SHP77 treated with DMSO at 0.1 percent for 48 hours (cell line): ENCODE measurements at places on chromosomes 7 and 10.
A peak's percentile ranks its signal among the peaks of the same experiment; 100 is the strongest.

GRCh38 chr10:126732308-126732707, 61.8 kb upstream of the C10orf90 start:
- DNase-seq, result no peak

DNA sequence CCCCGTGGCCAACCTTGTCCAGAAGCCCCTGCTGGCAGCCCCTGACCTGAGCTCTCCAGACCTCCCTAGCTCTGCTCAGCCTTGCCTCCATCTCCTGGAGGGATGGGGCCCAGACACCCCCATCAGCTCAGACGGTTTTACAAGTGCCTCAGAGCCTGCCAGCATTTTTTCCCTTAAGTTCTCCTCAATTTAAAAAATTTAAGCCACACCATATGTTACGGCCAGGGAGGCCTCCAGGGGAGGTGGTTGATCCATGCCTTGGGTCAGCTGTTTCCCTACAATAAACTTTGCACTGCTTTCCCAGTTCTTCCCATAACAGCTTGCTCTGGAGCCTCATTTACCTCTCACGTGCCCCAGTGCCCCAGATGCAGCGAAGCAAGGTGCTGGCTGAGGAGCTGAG, 143.5 kb downstream of the RGS10 start:
- no peak for DNase-seq

- no peak for DNase-seq
Measured at GRCh38 chr10:15262036-15262713, 93.7 kb upstream of the NMT2 start.

- no peak for DNase-seq
Measured at GRCh38 chr7:123662293-123662692, 6.6 kb downstream of the LMOD2 start.

GRCh38 chr7:3412871-3413270, 111.8 kb downstream of the SDK1 start:
- no peak for DNase-seq

DNA sequence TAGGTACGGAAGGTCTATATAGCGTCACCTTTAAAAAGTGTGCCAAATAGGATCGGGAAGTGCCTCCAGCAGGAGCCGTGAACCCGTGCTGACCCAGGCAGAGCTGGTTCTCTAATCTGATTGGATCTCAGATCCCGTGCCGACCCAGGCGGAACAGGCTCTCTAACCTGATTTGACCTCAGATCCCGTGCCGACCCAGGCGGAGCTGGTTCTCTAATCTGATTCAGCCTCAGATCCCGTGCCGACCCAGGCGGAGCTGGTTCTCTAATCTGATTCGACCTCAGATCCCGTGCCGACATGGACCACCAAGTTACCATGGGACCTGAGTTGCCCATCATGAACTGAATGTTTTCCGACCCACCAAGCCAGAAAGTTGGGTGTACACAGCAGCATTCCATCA, 463.9 kb downstream of the PTPRN2 start:
- no peak for DNase-seq

DNA sequence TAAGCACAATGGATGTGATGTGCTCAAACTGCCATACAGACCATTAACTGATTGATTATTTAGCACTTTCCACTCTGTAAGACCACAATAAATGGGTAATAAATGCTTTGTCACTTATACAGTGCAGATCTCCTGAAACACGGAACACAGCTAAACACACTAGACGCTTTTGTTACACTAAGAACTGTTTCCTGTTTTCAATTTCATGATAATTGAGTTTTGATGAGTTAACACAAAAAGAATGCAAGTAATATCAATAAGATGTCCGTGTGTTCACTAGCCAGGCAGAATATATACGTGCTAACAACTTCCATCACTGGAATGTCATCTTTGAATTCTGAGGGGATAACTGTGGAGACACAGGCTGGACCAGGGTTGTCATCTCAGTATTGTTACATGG, 178.8 kb downstream of the SKAP2 start:
- no peak for DNase-seq

DNA sequence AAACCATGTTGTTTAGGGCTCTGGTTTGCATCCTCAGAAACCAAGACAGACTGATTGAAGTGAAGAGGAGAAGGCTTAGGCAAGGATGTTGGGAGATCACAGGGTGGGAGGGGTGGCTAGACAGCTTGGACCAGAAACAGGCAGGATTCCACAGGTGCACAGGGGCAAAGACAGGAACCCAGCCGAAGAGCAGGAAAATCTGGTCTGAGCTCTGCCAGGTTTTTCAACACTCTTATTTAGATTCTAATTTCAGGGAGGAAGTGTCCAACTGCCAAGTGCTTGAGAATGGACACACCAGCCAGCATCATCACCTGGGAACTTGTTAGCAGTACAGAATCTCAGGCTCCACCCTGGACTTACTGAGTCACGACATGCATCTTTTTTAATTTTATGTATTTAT, 93.8 kb downstream of the MARCHF5 start:
- DNase-seq, result no peak

DNA sequence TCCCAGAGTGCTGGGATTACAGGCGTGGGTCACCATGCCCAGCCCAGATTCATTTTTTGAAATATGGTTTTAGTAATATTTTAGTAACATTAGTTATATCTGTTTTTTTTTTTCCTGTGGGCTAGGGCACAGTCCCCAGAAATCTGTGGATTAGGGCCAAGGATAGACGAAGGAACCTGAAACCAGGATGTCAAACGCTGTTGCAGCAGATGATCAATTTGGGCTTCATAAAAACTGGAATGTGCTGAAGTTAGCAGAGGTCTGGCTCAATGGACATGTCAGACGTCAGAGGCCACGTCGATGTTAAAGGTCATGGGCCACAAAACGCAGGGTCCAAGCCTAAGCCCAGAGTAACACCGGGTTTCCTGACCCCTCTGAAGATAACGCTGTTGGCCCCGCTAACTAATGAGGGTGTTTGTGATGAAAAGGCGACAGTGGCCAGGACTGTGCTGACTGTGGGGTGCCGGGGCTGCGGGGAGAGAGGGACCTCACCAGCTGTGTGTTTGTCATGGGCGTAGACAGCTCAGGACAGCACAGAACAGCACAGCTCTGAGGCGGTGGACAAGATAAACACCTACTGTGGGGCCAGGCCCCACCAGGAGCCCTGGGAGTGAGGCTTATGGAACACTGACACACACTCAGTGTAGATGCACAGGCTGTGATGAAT, 23.8 kb upstream of the GTPBP4 start:
- no peak for DNase-seq

- DNase-seq, result no peak
Measured at GRCh38 chr10:62451611-62451975, 77.4 kb downstream of the ZNF365 start.

DNA sequence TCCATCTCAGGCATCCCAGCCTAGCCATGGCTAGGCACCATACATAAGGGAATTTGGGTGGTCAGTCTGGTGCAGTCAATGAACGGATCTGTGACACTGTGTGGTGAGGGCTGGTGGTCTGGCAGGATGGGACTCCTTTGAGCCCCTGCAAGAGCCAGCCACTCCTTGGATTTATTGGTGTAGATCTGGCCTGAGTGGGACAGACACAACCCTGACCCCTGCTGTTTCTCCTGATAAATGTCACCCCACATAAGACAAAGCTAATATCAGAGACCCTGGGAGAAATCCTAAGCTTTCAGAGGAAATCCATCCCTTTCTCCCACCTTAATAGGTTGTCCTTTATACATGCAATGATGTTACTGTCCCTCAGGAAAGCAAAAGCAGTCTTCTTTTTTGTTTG, 2.3 kb downstream of the FBXO24 start:
- DNase-seq, result no peak

DNA sequence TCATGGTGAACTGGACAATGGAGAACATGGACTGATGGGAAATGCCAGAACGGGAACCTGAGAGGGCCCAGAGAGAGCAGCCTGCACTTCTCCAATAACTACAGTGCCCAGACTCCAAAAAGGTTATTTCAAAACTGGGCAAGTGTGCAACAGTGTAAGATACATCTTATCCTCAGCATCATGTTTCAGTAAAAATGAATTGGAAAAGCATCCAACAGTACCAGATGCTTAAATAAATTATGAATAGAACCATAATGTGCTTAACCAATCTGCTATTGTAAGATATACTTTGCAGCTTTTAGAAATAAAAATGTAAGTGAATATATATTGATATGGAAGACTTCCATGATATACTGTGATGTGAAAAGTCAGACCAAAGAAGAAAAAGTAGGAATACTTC, 303.3 kb downstream of the GRID1 start:
- DNase-seq, result no peak

- no peak for DNase-seq
Measured at GRCh38 chr7:28112883-28113540, 67.6 kb downstream of the JAZF1 start.

GRCh38 chr10:48548531-48549135, 56.2 kb downstream of the ARHGAP22 start:
- no peak for DNase-seq

GRCh38 chr10:30059209-30060107, at the start of gene JCAD:
Gene JCAD (minus strand): TSS chr10:30059586. CDS start chr10:30047812, 11,774 bp downstream.
- no peak for DNase-seq

GRCh38 chr10:27252267-27253000, 11.8 kb upstream of the ACBD5 start:
- DNase-seq, result peak; percentile 42

DNA sequence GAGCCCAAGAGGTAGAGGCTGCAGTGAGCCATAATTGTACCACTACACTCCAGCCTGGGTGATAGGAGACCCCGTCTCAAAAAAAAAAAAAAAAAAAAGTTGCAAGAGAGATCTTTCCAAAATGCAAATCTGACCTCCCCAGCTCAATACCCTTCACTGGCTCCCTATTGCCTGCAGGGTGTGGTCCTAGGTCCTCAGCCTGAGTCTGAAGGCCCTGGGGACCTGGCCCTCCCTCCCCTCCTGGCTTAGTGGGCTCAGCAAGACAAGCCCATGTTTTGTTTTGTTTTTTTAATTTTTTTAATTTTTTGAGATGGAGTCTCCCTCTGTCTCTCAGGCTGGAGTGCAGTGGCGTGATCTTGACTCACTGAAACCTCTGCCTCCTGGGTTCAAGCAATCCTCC, 20.6 kb downstream of the SRRM3 start:
- DNase-seq, result no peak

- DNase-seq, result no peak
Measured at GRCh38 chr10:61981460-61981859, 80.0 kb downstream of the ARID5B start.

DNA sequence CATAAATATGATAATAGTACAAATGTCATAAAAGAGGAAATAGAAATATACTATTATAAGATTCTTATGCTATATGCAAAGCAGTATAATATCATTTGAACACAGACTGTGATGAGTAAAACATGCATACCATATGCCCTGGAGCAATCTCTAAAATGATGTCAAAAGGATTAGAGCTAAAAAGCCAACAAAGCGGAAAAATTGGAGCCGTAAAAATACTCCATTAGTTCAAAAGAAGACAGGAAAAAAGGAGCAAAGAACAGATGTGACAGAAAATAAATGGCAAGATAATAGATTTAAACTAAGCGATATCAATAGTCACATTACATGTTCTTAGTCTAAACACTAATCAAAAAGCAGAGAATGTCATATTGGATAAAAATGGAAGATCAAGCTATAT, 191.0 kb upstream of the PLPP4 start:
- no peak for DNase-seq

DNA sequence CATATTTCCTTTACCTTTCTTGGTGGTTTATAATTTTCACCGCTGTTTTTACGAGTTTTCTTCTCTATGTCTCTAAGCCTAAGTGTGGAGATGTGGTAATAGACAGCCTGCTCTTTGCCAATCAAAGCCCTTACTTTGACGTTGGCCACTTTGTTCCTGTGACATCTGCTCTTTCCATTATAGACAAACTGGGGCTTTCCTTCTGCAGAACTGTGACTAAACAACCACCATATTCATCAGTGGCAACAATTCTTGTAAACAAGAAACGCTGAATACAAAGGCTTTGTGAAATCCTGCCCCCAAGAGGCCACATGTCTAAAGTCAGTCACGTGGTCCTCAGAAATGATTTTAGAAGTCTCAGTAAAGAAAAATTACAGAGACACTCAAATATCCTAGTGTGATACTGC, 59.6 kb upstream of the CAPZA2 start:
- no peak for DNase-seq

- no peak for DNase-seq
Measured at GRCh38 chr10:24824536-24824935, 100.8 kb upstream of the ARHGAP21 start.

GRCh38 chr7:9645756-9646155, 1212.3 kb downstream of the NXPH1 start:
- no peak for DNase-seq

GRCh38 chr7:139339025-139339424, 2.1 kb upstream of the FMC1 start:
- DNase-seq, result no peak

GRCh38 chr10:21673668-21674067, 139.6 kb downstream of the MLLT10 start:
- no peak for DNase-seq

- DNase-seq, result no peak
Measured at GRCh38 chr7:122143376-122143750, 686 bp downstream of the AASS start.

GRCh38 chr10:1158066-1158465, 101.9 kb downstream of the WDR37 start:
- no peak for DNase-seq

DNA sequence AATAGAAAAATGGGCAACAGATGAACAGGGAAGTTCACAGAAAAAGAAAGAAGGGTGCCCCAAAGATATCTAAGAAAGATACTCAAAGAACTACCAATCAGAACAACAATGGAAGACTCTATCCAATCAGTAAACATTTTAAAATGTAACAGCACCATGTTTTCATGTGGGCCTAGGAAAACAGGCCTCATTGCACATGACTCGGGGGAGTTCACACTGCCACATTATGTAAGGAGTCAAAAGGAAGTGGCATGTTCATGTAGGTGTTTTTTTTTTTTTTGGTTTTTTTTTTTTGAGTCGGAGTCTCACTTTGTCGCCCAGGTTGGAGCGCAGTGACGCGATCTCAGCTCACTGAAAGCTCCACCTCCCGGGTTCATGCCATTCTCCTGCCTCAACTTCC, 132.2 kb downstream of the USP6NL start:
- no peak for DNase-seq

- DNase-seq, result no peak
Measured at GRCh38 chr10:86033581-86033980, 333.0 kb downstream of the GRID1 start.

DNA sequence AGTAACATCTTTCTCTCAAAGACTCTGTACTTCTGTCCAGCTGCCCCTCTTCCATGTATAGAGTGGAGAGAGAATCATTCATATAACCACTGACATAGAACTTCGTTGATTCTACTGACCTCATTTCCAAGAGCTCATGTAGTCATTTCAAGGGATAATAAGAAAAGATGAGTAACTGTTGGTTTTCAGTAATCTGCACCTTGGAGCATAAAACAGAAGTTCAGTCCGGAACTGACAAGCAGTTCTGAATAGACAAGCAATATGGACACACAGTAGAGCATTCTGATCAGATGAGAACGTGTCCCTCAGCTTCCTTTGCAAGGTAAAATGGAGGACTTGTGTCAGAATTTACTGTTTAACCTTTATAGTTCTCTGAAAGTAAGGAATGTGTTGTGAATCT, 847.1 kb downstream of the REEP3 start:
- no peak for DNase-seq

DNA sequence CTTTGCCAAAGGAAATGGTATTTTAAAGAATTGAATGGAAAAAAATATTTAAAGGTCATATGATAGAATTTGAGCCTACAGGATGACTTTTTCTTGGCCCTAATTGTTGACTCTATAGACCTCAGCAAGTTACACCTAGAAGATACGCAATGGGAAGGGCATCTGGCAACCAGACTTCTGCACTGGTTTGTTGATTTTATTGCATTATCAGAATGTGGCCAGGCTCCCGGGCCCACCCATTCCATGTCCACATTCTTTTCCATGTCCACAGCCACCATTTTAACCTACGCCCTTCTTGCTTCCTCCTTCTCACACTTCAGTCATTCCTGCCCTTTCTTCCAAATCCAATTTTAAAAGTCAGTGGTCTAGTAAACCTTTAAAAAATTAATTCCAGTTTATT, 738.4 kb downstream of the SUGCT start:
- no peak for DNase-seq
